ENCODE measurements at places on chromosomes 6 and 20.

- DNase-seq = no peak
Measured at GRCh38 chr6:18432180-18432579, 45.0 kb downstream of the RNF144B start.

DNA sequence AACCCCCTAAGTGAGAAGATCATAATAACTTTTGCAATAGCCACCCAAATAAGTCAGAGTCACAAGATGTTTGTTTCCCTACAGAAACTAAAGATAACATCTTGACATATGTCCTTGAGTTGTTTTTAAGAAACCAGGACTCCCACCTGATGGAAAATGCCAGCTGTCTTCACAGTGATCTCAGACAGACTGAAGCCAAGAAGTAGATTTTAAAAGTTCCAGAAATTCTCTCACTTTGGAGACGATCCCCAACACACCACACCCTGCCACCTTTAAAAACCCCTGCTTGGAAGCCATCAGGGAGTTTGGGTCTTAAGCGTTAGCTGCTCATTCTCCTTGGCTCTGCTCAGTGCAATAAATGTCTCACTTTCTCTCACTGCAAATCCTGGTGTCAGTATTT is 63.0 kb downstream of the GPR6 start:
- no peak for DNase-seq

- DNase-seq = no peak
Measured at GRCh38 chr20:4509825-4510522, 211.7 kb upstream of the PRND start.

GRCh38 chr20:16485401-16485800 is 87.8 kb downstream of the KIF16B start:
- no peak for DNase-seq

DNA sequence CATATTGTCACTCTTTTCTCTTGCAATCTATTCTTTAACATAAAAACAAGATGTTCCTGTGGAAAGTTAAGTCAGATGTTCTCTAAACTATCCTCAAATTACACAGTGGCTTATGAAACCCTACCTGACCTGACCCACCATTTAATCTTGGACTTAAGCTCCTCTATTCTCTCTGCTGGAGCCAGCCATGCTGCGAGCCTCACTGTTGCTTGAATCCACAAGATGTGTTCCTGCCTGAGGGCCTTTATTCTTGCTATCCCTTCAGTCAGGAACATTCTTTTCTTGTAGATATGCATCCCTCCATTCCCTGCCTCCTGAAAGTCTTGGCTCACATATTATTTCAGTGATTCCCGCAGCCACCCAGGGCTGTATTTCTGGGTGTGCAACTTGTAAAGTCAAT is 283.2 kb downstream of the EPHA7 start:
- DNase-seq = no peak

GRCh38 chr20:5150226-5151076 is 23.6 kb downstream of the CDS2 start:
- DNase-seq = no peak

GRCh38 chr6:77180326-77180725 is 283.0 kb downstream of the HTR1B start:
- no peak for DNase-seq

Measured in thyroid gland (tissue), 4 donors.